ENCODE measurements at places on chromosomes 7 and 10. TPM values are rescaled to one million over a fixed set of nuclear protein-coding genes. Genes with fewer than 3 reads are reported as not detected.

DNA sequence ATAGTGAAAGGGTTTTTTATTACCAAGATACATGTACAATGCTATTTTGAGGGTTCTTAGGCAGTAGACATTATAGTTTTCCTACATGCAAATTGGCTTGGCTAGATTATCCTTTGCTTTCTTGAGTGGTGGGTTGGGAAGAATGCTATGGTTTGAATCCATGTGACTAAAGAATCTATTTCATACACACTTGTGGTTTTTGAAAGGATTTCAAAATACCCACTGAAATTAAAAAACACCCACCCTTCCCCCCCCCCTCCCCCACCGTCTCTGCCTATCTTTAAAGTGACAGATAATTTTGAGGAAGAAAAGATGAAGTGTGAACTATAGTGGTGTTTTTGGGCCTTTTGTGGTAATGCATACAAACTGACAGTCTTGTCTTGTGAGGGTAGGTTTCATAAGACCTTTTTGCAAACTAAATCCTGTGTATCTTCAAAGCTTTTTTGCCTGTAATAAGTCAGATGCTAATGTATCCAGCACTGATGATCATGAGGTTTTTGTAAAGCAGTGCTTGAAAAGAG is 90.9 kb downstream of the TPST1 start:
- peak; percentile 44 for DNase-seq

GRCh38 chr10:27446091-27446918 is 57.8 kb upstream of the RAB18 start:
- DNase-seq, result peak; percentile 10

Gene OR13A1
- not detected for polyA plus RNA-seq

Gene GBX1
- not detected for polyA plus RNA-seq

DNA sequence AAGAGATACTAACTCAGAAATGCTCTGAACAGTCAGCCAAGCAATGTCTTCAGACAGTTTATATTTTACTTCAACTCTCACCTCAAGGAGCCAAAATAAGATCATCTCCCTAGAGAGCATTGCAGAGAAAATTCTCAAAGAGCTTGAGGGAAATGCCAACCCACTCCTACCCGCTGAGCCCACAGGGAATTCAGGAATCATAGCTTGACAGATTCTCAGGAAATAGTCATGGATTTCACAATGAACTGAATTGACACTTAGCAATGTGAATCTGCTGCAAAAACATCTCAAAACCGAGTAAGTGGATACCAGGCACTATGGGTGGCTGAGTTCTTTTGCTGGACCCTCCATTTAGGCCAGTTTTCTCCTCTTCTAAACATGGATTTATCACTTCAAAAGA is 9.8 kb upstream of the PLAC9 start:
- DNase-seq, result no peak

DNA sequence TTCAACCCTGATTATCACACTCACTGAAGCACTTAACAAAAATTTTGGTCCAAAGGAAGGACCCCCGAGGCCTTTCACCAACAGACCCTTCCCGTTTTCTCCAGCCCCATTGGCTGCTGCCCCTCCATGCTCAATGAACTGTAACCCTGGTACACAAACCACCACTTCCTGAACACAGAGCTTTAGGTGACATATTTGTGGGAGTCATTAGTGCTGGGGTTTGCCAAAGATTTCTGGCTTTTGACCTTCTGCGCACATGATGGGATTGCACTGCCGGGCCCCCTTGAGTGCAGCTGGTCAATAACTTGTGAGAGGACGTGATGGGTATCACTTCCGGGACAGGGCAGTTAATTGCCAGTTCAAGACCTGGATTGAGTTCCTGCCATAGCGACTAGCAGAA is 9.0 kb upstream of the CAMK1D start:
- DNase-seq, result no peak

Gene CHAT
- not detected for polyA plus RNA-seq

DNA sequence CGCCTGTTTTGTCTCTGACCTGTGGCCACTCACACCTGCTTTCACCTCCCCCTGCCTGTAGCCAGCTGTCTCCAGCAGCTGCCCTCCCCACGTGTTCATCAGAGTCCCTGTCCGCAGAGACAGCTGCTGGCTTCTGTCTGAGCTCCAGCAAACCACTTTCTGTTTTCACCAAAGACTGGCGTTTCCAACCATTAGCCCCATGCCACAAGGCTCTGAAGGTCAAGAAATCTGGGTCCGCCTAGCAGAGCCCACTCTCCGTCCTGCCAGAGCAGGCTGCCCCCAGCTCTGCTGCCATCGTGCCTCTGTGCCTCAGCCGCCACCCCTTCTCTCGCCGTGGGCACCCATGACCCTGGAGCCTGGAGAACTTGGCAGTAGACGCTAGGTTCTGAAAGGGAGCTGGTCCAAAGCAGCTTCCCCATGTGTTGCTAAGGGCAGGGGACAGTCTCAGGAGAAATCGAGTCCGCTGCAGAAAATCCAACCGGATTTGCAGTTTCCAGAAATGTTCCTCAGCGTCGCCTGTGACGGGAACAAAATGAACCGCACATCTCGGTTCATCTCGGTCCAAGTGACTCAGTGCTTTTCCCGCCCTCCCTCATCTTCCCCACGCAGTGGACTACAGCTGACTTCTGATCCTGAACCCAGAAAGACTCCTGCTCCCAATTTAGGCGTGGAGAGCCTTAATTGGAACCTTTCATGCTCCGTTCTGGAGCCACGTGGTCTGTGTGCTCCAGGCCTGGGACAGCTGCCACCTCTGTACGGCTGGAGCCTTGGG is 28.0 kb downstream of the TMEM120A start:
- no peak for DNase-seq

GRCh38 chr7:71386152-71386785 is 254.3 kb downstream of the GALNT17 start:
- no peak for DNase-seq

DNA sequence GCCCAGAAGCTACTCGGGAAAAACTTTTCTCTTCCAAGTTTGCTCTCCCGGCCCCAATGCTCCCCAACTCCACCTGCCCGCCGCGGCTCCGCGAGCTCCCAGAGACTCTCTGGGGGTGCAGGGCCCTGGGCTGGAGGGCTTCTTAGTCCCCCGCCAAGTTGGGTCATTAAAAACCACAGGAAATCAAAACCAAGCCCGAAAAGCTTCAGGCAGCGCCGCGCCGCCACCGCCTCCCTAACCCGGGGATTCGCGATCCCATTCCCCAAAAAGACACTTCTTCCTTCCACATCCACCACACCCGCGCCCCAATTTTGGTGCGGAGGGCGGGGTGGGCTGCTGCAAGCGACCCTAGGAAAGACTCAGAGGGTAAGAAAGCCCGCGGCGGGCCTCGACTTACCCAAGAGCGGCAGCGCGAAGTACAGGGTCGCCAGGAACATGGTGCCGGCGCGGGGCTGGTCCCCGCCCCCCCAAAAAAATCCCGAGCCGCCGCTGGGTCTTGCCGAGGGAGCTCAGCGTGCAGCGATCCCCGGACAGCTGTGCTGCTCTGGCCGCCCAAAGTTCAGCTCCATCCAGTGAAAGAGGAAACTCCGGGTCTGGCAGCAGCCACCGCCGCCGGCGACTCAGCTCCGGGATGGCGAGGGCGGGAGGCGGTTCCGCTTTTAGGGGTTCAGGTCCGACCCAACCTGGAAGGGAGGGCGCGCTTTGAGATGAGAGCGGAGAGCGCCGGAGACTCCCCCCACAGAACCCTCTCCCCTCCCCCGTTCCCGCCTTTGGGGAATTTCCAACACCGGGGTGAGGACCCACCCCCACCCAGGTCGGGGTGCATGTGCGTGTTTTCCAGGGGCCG is 1.2 kb downstream of the GFRA1 start:
- DNase-seq, result no peak

Gene RBP3
- polyA plus RNA-seq, result not detected

Gene CRTAC1
- not detected for polyA plus RNA-seq

DNA sequence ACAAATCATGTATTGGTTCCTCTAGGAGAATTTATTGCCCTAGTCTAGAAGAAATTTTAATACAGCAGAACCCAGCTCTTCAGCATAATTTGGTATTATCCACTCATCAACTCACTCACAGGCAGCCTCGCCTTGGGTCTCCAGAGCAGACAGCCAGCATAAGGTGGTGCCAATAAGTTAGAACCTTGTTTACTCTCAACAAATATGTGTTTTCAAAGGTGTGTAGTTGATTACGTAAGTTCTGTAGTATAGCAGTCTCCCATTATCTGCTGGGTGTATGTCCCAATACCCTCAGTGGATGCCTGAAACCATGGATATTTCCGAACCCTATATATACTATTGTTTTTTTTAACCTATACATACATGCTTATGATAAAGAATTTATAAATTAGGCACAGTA is 522.5 kb upstream of the LRRN3 start:
- no peak for DNase-seq

GRCh38 chr7:17774248-17774647 is 166.0 kb downstream of the SNX13 start:
- peak; percentile 26 for DNase-seq

DNA sequence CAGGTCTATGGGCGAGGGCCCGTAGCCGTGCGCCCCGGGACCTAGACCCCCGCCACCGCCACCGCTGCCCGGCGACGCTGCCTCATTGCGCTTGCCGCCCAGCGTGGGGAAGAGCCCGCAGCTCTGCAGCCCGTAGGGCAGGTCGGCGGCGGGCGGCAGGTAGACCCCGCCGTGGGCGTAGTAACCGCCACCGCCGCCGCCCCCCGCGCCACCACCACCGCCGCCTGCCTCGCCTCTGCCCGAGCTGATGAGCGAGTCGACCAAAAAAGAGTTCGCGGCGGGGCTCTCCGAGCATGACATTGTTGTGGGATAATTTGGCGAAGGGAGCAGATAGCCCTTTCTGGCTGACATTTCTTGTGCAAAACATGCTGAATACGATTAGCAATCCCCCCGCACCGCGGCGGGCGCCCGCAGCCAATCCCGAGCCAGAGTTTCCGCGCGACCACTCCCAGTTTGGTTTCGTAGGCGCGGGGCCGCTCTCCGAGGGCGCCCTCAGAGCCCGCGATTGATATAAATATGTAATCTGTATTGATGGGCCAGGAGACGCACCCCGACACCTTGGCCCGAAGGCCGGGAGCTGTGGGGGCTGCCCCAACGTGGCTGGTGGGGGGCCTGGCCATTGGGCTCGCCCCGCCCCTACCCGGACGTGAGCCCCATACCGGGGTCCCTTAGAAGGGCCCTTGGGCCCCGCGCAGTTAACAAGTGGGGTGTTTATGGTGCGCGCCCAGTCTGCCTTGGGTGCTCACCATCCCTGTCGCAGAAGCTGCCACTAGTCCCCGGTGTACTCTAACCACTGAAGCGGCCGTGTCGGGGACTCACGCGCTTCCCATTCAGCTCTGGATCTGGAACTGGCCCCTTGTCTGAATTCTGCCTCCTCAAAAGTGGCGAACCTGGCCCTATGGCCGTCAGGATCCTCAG is at the start of gene HOXA10:
HOXA10 (minus strand) TSS at position 365 of the 918 bp plus-strand sequence; CDS start at position 351, 14 bp downstream.
- no peak for DNase-seq

Gene NEUROG3
- not detected for polyA plus RNA-seq

Gene HACD1
- 42.0 TPM for polyA plus RNA-seq

Gene SMNDC1
- polyA plus RNA-seq, result 26.4 TPM

GRCh38 chr7:26987338-26987737 is 108.5 kb downstream of the HOXA1 start:
- DNase-seq, result no peak

Gene PI4K2A
- 35.6 TPM for polyA plus RNA-seq

- no peak for DNase-seq
Measured at GRCh38 chr10:3729397-3729976, 55.5 kb downstream of the KLF6 start.

GRCh38 chr7:30874656-30875302 is 36.9 kb upstream of the AQP1 start:
- DNase-seq, result no peak

GRCh38 chr7:144470078-144470477 is 66.6 kb upstream of the NOBOX start:
- no peak for DNase-seq

DNA sequence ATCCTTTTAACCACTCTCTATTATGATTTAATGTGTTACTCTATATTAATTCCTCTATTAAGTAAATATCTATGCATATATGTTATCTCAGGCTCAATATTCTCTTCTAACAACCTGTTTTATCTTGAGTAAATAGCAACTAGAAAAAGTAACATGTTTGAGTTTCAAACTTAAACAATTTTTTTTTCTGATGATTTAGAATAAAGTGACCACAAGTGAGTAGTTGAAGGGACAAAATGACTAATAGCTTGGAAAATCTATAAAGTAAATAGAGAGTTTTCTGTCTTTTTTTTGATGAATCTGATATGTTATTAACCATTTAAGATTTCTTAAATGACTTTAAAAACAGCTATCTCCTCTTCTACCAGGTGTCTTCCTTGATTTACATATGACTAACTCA is 483.8 kb downstream of the TFEC start:
- DNase-seq, result no peak

GRCh38 chr10:114825513-114826253 is 4.1 kb downstream of the FHIP2A start:
- DNase-seq, result peak; percentile 56

DNA sequence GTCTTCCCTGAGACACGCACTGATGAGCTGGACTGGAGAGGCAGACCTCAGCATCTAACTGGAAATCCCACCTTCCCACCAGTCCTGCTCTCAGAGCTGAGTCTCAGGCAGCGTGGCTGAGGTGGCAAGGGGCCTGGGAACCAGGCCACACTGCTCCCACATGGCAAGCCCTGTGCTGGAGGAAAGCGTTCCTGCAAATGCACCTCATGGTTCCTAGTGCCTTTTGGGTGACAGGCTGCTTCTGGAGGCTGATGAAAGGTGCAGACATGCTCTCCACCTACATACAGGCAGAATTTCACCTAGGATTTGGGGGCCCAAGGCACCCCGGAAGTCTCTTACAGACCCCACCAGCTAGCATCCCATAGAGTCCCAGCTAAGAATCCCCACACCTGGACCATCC is 432.9 kb upstream of the FOXK1 start:
- DNase-seq, result no peak

Gene TLX1
- not detected for polyA plus RNA-seq

Gene RARRES2
- 7.0 TPM for polyA plus RNA-seq

GRCh38 chr10:119084896-119085295 is 4.3 kb upstream of the EIF3A start:
- DNase-seq, result no peak

DNA sequence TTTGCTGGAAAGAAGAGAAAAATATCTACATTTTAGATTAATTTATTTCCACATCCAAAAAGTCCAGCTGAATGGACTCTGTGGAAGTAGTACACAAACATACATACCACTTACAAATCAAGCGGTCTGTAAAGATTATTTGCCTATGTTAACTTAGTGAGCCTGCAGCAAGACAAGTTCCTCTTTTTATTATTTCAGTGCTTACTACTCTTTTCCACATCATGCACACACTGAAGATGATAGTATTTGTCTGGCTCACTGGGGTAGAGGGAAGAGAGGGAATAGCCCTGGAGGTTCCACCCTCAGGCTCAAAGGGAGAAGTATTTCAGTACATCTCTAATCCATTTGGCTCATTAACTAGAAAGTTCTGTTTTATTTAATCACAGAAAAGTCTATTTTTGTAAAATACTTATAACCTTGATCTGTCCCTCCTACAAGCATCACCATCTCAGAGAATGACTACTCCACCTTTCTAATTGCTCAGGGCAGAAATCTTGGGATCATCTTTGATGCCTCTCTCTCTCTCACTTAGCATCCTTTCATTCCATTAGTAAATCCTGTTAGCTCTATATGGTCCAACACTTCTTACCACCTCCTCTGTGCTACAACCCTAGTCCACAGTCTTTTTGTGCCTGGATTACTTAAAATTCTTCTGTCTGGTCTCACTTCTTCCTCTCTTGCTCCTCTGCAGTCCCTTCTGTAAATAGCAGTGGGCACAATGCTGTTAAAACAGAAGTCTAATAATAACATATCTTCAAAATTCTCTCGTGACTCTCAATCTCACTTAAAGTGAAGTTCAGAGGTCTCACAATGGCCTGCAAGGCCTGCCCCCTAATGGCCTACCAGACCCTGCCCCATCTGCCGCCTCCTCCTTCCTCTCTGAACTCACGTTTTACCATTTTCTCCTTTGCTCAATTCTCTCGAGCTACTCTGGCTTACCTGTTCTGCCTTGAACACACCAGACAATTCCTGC is 64.3 kb upstream of the CCDC6 start:
- no peak for DNase-seq
